Bone marrow (tissue), 2 donors: ENCODE measurements at places on chromosomes 1 and 21.

DNA sequence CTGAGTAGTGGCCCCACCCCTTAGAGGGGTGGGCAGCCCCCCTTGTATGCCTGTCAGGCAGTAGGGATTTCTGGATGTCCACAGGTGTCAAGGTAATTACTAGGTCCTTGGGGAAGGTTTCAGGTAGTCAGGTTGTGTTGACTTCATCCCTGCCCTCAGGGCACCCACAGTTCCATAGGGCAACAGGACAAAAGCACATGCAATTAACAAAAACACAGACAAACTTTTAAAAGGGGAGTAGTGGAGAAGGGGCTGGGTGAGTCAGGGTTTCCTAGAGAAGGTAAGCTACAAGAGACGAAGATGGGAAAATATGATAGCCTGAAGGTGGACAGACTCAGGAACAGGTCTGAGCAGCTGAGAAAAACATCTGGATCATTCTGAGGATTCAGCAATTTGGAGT, 14.1 kb downstream of the KRTCAP2 start:
- no peak for DNase-seq

DNA sequence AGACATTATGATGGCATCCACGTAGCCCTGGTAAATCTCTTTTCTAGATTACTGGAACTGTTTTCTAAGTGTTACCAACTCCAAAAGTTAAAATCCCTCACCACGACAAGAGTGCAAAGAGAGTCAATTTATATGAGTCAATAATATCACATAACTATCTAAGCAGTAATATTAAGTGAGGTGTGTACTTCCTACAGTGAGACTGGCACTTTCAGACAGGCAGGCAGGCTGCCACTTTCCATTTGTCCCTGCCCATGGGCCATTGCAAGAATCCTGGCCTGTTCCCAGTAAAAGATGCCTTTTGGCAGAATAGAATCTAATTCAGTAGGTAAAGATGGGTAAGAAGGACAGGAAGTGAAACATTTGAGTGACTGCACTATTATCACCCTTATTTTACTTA, 355.6 kb downstream of the PTBP2 start:
- DNase-seq = no peak

DNA sequence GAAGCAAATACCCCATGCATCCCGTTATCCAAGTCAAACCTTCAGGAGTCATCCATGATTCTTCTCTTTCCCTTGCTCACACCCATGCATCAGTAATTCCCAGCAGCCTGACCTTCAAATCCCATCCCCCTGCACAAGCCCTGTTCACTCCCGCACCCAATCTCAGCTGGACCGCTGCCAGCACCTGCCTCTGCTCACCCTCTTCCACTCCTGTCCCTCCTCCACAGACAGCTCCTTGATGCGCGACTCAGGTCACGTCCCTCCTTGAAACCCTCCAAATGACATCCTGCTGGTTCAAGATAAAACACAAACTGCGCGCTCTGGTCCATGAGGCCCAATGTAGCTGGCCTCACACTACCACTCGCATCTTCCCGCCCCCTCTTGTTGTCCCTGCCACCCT, 43.4 kb upstream of the MPZL1 start:
- DNase-seq = no peak

DNA sequence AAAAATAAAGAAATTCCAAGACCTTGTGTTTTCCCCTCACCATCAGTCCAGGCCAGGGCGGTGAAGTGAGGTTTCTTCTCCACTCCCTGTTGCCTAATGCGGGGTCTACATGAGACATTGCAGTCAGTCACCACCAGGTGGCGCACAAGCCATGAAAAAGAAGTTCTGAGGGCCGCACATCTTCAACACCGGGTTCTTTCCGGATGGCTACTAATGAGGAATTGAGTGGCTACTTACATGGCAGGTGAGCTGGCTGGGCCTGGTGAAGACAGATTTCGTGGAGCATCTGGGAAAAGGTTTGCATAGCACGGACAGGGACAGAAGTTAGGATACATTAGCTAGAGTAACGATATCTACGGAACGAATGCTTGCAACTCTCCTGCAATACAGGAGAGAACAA, 15.8 kb upstream of the S100A11 start:
- peak; percentile 55 for DNase-seq

GRCh38 chr1:2988256-2988655, 33.0 kb upstream of the ACTRT2 start:
- DNase-seq = no peak

DNA sequence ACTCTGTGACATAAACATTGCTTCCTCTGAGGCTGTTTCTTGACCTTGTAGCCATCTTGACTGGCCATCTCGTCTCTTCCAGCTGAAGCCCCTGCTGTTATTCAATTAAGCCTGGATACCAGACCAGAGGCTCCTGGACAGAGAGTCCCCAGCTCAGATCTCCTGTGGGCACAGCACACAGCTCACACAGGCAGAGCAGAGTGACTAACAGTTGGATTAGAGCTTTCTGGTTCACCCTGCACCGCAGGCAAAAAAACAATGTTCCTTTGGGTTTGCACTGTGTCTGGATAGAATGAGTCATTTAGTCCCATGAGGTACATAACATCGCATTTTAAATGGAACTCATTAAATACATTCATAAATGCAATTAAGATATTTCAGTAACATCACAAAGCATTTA, 33.4 kb upstream of the USH2A start:
- no peak for DNase-seq

- no peak for DNase-seq
These were observed 12.2 kb downstream of the AMPD2 start for GRCh38 chr1:109631513-109632505.

GRCh38 chr1:25927521-25928265, 21.5 kb upstream of the STMN1 start:
- DNase-seq = no peak

DNA sequence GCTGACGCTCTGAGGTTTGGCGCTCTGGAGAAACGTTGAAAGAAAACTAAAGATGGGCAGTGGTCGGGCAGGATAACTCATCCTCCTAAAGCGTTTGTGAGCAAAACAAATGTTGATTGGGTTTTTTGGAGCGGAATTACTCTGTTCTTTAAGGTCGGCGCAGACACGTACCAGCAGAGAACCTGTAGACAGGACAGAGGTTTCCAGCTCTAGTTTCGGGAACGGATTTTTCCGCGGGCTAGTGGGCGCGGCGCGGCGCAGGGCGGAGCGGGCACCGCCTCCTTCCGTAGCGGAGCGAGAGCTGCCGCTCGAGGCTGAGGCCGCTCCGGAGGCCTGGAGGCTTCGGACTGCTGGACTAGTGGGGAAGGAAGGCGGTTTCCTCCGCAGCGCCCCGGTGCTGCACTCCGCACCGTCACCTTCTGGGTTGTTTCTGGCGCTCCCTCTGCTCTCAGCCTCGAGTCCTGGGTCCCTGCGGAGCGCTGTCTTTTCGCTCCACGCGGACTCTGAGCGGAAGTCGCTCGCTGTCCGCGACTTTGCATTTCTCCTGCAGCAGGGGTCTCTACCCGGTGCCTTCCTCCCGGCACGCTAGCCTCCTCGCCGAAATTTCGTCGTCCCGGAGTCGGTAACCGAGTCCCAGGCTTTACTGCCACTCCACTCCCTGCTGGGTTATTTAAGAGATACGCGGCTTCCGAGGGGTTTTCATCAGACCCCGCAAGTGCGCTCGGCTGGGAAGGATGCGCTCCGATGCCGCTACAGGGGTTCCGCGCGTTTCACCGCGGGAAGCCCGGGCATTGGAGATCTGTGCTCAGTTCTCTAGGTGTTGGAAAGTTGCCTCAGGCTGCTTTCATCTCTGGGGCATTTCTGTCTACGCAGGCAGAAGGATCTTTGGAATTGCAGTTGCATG, 7.0 kb downstream of the FOXD2 start:
- DNase-seq = no peak

- DNase-seq = no peak
These were observed 21.4 kb upstream of the LRRC38 start for GRCh38 chr1:13535227-13535626.

GRCh38 chr1:94544706-94545490, 3.3 kb upstream of the F3 start:
- no peak for DNase-seq

- no peak for DNase-seq
These were observed 75.0 kb upstream of the EXO1 start for GRCh38 chr1:241772932-241773500.

DNA sequence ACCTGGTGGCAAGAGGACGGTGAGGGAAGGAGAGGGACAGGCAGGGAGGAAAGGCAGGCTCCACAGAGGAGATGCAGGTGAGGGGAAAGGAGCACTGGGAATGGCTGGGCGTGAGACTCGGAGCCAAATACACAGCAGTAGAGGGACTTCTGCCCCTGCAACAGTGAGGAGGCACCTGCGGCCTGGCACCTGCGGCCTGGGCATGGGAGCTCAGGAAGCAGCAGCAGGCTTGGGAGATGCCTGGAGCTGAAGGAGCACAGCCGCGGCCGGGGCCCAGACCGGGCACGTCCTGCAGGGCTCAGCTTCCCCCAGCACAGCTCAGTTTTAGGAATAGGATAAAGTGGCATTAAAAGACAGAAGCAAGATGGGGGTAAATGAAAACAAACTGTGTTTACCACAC, 20.9 kb upstream of the TSPEAR start:
- DNase-seq = no peak

GRCh38 chr1:9850442-9851162, 26.8 kb upstream of the CLSTN1 start:
- no peak for DNase-seq

DNA sequence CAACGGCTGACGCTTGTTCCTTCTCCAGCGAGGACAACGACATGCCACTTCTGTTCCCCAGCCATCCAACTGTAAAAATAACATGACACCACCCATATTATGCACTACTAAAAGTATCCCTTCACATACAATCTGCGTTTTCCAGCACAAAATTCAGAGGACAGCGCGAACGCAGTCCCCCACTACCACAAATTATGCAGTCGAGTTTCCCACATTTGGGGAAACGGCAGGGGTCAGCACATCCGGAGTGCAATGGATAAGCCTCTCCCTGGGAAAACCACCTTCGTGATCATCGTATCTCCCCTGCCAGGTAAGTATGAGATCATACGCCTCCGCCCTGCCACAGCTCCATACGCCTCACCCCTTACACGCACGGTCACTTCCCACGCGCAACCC, 120.9 kb downstream of the PPIAL4G start:
- no peak for DNase-seq

- no peak for DNase-seq
These were observed 23.2 kb downstream of the INTS7 start for GRCh38 chr1:212012034-212012740.

- no peak for DNase-seq
These were observed 26.1 kb downstream of the MRPL37 start for GRCh38 chr1:54225986-54226559.

- DNase-seq = no peak
These were observed at the start of gene ZBTB7B for GRCh38 chr1:155002464-155003226. Gene ZBTB7B, plus strand, starts transcription at chr1:155002802. Its CDS starts 11,859 bp downstream, at chr1:155014661.

- peak; percentile 22 for DNase-seq
These were observed 2.5 kb downstream of the MPZ start for GRCh38 chr1:161307230-161307768.

DNA sequence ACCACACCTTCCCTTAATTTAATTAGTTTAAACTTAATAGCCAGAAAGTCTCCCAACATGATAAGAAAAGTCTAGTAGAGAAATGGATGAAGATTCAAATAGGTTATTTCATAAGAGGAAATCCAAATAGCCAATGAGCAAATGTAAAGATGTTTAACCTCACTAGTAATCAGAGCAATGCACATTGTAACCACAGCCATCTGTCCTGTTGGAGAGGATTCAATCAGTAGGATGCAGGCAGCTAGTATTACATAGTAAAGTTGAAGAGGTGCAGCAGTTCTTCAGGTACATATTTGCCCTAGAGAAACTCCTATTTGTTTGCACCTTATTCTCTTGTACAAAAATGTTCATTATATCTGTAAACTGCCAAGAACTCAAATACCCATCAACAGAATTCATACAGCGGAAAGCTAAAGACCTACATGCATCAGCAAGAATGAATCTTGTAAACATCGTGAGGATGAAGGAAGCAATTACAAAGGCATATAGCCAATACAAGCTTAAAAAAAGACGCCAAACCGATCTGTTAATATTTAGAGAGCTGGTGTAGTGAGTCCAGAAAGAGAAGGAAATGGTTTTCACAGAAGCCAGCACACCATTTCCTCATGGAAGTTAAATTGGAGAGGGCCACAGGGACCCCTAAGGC, 27.9 kb downstream of the DIP2A start:
- no peak for DNase-seq

- no peak for DNase-seq
These were observed 76.9 kb downstream of the PTPN14 start for GRCh38 chr1:214474467-214474866.

GRCh38 chr1:235878082-235878811, 11.5 kb upstream of the LYST start:
- DNase-seq = no peak

GRCh38 chr1:55064071-55064581, 24.8 kb downstream of the PCSK9 start:
- no peak for DNase-seq

DNA sequence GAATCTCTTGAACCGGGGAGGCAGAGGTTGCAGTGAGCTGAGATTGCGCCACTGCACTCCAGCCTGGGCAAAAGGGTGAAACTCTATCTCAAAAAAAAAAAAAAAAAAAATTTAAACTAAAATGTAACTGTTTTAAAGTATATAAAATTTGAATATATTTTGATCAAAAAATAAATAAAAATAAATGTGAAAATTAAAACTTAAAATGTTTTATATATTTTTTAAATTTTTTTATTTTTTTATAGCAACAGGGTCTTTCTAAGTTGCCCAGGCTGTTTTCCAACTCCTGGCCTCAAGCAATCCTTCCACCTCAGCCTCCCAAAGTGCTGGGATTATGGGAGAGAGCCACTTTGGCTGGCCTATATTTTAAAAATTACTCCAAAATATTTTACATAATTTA, 15.2 kb upstream of the FAM76A start:
- DNase-seq = no peak

- no peak for DNase-seq
These were observed 350.0 kb upstream of the RUNX1 start for GRCh38 chr21:35399002-35399530.
